GDM1 (cell line): ENCODE measurements at places on chromosomes 6 and 20.

GRCh38 chr6:105204331-105204730 lies 24.5 kb upstream of the POPDC3 start:
- no peak for DNase-seq

- no peak for DNase-seq
Observed at GRCh38 chr6:119360262-119360915, 10.8 kb upstream of the MAN1A1 start.

GRCh38 chr6:146905181-146905704 lies 299.0 kb upstream of the STXBP5 start:
- DNase-seq: no peak

DNA sequence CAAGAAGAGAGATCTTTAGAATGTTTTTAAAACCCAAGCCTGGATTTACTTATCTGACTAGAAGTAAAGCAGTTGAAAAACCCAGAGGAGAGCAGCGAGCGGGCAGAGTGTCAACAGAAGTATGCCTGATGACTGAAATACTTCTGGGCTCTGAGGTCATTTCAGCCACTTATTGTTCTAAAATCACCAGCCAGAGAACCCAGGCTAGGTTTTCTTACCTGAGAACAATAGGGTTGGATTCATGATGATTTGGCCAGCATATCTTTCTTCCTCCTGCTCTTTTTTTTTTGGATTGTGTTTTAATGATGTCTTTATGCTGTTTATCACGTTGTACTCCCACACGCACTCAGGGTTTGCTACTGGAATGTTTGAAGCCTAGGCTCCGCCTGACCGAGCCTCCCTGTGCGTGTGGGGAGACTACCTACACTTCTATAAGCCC lies 63.0 kb upstream of the KIF25 start:
- no peak for DNase-seq

DNA sequence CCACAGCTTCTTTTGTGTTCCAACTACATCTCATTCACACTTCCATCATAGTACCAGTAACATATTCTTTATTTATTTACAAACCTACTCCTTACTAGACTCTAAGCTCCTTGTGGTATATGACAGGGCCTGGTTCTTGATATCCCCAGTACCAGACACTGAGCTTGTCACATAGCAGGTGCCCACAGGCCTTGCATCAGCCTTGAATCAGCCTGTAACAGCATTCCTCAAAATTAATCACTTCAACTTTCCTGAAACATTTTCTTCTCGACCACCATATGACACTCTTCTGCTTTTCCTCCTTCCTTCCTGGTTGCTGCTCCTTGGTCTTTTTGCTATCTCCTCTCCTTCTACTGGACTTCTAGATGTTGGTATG lies 24.7 kb upstream of the SRPK1 start:
- DNase-seq: no peak

DNA sequence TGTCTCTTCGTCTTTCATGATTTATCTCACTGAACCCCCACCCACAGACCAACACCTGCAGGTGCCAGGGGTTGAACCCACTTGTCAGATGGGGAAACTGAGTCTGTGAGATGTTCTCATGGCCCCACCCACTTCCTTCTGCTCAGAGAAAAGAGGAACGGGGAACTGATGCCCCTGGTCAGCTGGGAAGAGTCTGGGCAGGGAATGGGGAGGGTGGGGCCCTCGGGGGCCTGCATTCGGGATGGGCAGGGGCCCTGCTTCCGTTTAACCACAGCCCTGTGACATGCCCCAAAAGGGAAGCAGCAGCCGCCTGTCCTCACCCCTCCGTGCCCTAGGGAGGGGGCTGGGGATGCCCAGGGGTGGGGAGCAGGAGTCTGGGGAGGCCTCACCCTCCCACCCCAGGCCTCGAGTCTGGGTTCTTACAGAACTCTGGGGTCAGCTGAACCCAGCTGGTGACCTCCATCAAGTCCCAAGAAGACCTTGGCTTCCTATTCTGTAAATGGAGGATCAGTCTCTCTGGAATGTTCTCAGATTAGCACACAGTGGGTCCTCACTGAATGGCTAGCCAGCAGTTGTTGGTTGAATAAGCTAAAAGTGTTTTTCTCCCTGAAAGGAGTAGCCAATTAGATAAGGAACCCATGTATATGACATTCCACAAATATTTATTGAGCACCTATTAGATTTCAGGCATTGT lies 81.5 kb downstream of the CEBPB start:
- peak; percentile 12 for DNase-seq

GRCh38 chr6:158860279-158860865 lies 41.2 kb upstream of the EZR start:
- no peak for DNase-seq

- no peak for DNase-seq
Observed at GRCh38 chr6:40054602-40055001, 120.3 kb upstream of the MOCS1 start.

DNA sequence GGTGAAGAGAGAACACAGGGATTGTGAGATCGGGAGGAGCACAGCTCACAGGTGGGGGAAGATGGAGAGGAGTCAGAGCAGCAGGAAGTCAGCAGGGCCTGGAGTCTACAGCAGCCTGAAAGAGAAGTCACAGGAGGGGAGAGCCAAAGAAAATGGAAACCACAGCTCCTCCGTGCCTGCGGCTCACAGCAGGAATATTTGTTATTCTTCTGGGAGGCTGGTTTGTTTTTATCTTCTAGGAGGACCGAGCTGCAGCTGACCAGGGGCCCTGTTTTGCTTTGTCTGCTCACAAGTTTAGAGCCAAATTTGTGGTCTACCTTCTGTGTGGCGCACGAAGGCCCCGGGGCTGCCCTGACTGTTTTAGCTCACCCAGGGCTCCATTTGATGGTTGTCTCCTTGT lies 81.8 kb downstream of the CLIC5 start:
- no peak for DNase-seq

DNA sequence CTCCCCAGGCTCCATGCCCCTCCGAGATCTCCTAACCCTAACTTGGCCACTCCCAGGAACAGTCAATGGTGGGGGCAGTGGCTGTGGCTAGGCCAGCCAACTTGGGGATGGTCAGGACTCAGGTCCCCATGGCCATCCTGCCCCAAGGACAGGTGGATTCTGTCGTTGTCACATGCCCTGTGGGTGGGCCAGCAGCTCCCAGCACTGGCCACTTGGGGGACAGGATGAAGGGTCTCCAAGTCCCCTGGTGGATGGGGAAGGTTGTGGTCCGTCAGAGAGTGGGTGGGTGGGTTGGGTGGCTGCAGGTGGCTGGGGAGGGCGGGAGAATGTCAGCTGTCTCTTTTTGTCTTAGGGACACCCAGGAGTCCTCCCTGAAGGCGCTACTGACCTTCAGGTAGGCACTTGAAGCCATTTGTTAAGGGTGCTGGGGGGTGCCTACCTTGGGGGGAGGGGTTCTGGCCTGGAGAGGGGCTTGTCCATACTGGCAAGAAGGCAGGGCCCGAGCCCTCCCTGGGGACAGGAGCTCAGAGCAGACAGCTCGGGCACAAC lies 5.5 kb downstream of the COL9A3 start:
- no peak for DNase-seq

DNA sequence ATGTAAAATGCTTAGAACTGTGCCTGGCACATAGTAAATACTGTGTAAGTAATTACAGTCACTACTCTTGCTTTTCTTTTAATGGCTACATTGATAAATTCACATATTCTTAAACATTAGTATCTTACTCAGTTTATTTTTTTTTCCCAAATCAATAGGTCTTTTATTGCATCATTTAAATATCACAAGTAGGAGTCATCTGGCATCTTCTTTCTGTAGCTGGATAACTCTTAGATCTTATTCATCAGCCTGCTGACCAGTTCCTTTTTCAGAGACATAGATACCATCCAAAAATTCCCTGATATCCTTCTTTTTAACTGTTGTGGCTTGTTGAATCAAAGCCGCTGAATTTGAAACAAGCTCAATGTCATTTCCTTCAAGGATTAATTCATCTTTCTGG lies 20.0 kb upstream of the PHF3 start:
- no peak for DNase-seq

GRCh38 chr6:155483858-155484257 lies 28.2 kb upstream of the NOX3 start:
- no peak for DNase-seq

- no peak for DNase-seq
Observed at GRCh38 chr6:111484633-111484930, 1.6 kb upstream of the REV3L start.

DNA sequence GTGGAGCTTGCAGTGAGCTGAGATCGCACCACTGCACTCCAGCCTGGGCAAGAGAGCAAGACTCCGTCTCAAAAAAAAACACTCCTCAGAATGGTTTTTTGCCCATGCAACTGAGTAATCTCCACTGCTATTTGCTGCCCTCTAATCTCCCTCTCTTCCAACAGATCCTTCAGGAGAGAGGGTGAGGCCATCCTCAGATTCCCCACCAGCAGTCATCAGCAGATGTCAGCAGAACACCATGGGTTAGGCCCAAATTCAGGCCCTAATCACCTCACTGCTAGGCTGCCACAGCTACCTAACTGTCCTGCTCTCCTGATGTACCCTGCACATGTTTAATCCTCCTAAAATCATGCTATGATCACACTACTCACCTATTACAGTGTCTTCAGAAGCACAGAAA lies 63.2 kb upstream of the BEND6 start:
- DNase-seq: no peak

DNA sequence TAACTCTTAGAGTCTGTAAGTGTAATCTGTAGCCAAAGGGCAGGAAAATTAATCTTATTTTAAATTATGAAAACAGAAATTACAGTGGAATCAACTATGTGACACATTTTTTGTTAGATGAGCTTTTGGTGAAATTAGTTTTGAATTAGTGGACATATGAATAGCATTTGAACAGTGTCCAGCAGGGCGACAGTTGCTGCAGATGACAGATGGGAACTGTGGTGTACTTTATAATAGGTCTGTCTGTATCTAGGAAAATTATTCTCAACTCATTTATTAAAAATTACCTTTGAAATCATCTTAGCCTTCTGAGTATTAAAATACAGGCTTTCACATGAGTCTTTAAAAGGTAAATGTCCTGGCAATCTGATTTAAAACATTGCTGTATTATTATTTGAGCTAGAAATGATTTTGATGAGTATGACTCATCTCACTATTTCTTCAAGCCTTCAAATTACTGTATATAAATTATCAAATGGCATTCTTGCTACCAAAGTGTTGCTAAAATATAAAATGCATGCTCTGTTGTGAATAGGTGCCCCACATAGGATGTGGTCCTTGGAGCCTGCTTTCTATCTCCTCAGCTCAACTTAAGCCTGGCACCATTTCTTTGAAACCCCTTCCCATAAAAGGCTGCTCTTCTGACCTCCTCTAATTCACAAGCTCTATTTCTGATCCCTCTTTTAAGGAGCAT lies 150.4 kb downstream of the C6orf58 start:
- no peak for DNase-seq

- DNase-seq: no peak
Observed at GRCh38 chr20:48065833-48066232, 280.6 kb upstream of the SULF2 start.

DNA sequence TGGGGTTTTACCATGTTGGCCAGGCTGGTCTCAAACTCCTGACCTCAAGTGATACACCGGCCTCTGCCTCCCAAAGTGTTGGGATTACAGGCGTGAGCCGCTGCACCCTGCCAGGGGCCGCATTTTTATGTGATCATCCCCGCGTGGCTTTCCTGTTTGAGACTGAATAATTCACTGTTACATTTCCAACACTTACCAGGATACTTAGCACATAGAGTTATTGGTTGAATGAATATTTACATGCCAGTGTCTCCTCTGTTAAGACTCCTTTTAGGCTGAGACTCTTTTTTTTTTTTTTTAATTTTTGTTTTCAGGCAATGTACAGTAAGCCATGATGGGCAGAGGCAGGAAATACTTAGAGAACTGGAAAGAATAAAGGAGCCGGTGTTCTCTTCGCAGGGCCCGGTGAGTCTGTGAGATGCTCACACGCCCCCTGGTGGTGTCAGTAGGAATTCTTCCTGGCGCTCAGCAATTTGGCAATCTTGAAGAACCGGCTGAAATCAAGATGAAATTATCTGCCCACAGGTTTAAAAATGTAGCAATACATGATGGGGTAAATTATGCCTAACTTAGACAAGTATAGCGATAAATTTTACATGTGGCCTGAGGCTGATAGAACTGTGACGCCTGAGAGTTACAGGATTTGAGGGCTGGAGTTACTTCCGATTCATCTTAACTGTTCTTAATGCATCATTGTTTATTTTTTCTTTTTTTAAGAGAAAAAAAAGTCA lies 7.6 kb upstream of the RNF114 start:
- peak; percentile 62 for DNase-seq

DNA sequence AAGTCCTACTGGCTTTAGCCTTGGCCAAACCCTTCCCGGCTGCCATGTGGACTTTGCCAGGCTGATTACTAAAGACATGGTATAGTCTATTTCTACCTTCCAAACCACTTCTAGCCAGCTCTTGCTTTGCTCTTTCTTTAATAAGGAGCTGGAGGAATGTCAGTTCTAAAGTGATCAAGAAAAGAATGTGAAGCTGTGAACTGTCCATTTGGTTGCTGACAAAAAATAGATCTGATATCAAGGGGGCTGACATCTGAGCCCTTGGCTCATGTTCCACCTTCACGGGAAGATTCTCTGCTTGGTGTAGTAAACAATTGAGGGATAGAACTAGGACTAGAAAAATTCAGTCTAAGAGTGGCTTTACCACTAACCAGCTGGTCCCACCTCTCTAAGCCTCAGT lies 22.6 kb downstream of the GNAS-AS1 start:
- DNase-seq: no peak

- DNase-seq: no peak
Observed at GRCh38 chr6:25458485-25458884, 179.3 kb downstream of the CARMIL1 start.

- no peak for DNase-seq
Observed at GRCh38 chr6:33205191-33206026, 954 bp downstream of the HSD17B8 start.

DNA sequence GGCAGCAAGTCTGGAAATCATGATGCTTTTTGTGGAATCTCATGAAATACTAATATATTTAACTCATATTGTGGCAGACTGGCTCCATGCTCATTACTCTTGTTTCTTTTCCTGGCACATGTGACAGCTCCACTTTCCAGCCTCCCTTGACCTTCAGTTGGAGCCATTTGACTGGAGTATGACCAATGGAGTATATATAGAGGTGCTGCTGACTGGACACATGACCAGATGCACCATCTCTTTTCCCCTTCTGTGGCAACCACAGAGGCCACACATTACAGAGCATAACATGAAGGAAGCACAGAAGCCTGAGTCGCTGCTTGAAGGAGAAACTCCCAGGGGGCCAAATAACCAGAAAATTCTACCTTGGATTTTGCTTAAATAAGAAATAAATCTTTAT lies 77.4 kb downstream of the MKKS start:
- DNase-seq: no peak

DNA sequence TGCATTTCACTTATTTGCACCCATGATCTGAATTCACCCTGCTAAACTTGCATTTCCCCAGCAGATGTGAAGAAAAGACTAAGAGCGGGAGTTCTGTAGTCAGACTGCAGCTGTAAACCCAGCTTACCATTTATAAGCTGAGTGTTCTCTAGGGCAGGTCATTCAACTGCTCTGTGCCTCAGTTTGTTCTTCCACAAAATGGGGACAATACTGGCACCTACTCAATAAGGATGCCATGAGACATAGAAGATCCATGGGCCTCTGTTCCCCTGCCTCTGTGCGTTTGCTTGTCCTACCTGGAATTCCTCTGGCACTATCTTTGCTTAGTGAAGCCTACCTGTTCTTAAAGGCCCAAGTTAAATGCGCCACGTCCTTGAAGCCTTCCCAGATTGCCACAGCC lies 12.2 kb upstream of the MDFI start:
- no peak for DNase-seq
